RWPE1 (cell line): ENCODE measurements at places on chromosomes 2 and 18.

DNA sequence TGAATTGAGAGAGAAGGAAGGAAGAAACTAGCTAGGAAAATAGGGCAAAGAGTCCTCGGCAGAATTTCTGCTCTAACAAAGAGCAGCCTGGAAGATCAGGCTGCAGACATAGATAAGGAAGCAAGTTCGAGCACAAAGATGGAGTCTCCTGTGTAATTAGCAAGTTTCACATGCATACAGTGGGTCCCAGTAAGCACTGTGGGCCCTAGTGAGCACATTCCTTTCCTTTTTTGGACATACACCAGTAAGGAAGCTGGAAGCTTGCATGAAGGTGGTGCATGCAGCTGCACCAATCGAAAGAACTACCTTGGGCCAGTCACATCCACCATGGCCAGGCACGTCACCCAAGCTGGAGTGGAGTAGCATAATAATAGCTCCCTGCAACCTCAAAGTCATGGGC lies 109.7 kb downstream of the NOL4 start:
- no peak for DNase-seq

DNA sequence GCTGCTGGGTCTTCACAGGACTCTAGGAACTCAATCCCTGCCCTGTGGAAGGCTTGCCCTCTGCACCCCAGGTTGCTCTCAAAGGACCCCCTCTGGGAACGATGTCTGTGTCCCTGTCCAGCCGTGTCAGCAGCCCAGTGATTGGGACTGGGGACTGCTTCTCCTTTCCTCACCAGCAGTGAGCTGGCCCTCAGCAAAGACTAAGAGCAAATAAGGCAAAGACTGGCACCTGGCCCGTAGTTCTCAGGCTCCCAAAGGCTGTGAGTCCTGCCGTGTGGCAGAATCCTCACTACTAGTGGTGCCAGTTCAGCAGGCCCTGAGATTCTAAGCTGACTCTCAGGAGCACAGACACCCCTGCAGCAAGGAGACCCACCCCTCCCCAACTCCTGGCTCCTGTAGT lies 47.8 kb downstream of the TMEM163 start:
- DNase-seq = no peak

DNA sequence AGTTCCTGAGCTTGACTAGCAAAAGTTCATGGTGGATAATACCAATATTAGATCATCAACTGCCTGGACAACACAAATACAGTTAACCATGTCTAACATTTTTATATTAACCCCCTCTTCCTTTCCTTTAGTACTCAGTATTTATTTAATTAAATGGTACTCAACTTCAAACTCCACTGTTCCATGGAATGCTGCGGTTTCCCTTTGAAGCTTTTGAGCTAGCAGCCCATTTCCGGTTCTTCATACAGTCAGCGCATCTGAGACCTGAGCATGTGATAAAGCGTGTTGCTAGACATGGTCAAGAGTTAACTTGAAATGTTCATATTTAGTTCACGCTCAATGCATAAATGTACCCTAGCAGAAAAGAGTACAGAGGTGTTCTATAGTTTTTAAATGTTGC lies 278.4 kb downstream of the ALPK2 start:
- DNase-seq = no peak

DNA sequence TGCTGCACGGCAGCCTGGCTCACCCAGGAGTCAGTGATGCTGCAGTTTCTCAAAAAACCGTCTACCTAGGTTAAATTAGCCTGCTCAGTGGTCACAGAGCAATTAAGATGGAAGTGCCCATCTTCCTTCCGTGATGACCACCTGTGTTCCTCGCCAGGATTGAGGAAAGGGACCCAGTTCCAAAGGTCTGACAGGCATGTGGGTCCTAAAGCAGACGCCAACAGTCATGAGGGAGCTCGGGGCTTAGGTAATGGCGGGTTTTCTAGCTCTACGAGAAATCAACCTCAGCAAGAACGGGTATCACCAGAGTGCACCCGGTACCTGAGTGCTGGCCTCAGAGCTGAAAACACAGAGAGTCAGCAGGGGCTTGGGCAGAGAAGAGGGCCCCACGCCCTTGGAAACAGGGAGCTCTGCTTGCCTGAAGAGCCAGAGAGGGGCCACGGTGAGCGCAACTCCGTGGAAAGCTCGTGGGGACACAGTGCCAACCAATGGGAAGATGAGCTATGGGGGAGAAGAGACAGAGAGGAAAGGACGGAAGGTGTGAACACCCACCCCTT lies 34.3 kb upstream of the DNMT3A start:
- no peak for DNase-seq

- no peak for DNase-seq
These were observed 279.5 kb upstream of the PKDCC start for GRCh38 chr2:41768310-41768709.

- DNase-seq = no peak
These were observed 6.3 kb upstream of the SFT2D3 start for GRCh38 chr2:127694986-127695385.

DNA sequence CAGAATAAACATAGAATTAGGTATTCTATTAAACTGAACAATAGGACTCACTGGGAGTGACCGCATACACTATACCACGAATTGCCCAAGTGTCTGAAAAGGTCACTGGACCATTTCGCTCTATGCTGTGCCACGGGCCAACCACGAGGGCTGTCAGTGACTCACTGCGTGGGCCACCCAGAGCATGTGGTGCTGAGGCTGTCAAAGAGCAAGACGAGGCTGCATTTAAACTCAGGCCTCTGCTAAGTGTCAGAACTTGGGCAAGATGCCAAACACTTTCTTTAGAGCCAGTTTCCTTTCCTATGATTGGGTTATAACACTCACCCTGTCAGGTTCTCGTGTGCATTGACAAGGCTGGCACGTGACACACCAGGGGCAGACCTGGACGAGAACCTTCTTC lies 97.5 kb downstream of the SH3YL1 start:
- DNase-seq = no peak

DNA sequence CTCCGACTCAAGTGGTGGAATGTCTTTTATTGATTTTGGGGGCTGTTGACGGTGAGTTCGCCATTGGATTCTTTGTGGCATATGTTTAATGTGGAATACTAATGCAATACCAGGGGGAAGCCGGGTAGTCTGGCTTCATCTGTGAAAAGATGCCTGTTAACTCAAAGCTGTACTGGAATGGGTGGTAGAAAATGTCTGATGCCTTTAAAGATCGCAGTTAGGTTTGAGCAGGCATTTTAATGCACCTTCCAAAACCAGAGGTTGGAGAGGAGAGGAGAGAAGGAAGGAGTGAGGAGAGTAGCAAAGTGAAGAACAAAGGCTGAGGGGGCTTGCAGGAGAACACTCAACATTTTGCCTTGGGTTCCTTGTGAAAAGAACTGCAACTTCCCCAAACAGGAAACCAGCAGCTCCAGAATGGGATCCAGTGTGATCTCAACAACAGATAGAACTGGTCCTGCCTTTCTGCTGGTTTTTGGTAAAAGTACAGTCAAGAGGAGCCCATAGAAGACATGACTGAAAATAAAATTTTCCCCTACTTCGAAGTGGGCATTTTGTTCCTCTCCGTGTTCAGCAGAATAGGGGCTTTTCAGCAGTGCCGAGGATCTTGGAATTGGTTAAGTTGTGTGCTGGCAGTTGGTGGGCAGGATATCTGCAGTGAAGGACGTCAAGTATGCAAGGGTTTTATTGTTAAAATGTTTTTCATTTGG lies 1.5 kb downstream of the ZNF532 start:
- DNase-seq = no peak

- no peak for DNase-seq
These were observed 10.1 kb upstream of the SESTD1 start for GRCh38 chr2:179274749-179275148.
